ENCODE measurements at places on chromosomes 3 and 15.

DNA sequence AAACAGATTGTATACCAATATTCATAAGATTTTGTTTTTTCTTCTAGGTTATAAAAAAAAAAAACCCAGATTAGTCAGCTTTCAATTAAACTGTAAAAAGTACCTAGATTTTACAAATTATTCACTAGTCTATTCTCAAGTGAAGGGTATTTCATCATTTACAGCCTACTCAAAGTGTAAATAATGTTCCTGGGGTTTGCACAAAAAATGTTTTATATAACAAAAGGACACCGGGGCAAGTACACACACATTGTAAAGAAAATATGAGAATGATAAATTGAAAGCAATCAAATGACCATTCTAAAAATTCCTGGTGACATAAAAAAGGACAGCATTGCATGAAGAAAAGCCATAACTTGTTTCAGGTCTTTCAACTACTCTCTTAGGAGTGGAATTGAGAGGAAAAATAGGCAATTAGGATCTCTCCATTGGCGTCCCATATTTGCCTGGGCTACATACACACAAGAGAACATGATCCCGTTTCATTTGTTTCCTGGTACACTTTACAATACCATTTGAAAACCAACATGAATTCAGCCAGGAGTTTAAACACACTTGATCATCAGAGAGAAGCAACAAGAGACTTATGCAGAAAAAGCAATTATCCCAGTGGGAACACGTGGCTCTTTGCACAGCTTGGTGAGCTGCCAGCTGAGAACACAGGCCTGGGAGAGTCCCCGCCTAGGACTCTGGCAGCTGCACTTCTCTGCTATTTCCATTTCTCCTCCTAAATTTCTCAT, 1039.2 kb downstream of the ROBO1 start:
- DNase-seq, result peak; percentile 25

GRCh38 chr15:96035091-96035490, 295.4 kb upstream of the NR2F2 start:
- DNase-seq, result no peak

- DNase-seq, result no peak
Observed at GRCh38 chr15:59540654-59541053, 70.9 kb upstream of the GCNT3 start.

DNA sequence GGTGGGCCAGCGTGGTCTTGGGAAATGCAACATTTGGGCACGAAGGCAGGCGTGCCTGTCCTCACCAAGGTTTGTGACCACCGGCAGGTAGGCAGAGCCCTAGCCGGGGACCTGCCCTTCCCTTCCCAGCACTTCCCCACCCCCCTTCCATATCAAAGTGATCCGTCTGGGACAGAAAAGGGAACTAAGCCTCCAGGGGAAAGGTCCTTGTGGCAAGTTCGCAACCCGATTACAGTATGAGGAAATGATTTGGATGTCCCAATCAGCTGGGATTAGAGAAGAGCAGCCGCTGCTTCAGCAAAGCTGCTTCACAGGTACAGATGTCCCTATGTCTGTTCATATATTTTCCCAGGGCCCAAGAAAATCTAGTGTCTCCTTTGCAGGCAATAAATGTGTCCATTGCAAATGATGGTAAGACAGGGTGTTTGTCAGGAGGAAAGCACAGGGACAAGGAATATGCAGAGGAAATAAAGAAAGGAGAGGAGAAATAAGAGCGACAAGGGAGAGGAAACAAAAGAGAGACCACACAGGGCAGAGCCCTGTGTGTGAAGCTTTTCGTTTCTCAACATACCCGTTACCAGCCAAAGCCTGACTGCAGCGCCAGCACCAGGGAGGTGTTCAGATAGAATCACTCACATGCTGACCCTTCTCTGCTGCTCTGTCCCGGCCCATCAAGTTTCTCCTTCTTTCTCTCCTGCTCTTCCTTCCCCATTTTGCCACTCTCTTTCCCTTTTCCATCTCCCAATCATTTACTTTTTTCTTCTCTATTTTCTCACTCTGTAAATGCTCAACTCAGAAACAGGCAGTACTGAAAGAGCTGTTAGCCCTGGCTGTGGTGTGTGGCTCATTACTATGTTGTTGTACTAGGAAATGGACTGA, 17.4 kb upstream of the SECISBP2L start:
- no peak for DNase-seq

DNA sequence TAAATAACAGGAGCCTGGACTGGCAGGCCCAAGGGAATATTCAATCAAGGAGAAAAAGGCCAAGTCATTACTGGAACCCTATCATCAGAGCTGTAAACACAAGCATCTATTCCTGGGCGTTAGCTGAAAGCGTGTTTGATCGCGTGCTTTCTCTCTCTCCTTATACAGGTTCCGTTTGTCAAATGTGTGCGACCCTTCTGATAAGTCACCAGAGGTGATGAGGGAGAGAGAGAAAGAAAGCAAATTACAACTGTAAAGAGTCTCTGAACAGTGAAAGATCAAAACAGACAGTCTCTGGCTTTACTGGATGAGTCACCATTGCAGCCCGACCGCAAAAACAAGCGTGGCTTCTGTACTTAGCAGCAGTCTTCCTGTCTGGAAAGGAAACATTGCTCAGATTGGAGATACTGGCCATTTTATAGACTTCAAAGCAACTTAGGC, 39.5 kb upstream of the TPRG1 start:
- DNase-seq, result peak; percentile 71

GRCh38 chr3:13217736-13218540, 144.7 kb upstream of the IQSEC1 start:
- DNase-seq, result peak; percentile 90

- DNase-seq, result no peak
Observed at GRCh38 chr3:77053795-77054194, 13.9 kb downstream of the ROBO2 start.

- no peak for DNase-seq
Observed at GRCh38 chr15:77865106-77865610, 212.4 kb downstream of the TBC1D2B start.

DNA sequence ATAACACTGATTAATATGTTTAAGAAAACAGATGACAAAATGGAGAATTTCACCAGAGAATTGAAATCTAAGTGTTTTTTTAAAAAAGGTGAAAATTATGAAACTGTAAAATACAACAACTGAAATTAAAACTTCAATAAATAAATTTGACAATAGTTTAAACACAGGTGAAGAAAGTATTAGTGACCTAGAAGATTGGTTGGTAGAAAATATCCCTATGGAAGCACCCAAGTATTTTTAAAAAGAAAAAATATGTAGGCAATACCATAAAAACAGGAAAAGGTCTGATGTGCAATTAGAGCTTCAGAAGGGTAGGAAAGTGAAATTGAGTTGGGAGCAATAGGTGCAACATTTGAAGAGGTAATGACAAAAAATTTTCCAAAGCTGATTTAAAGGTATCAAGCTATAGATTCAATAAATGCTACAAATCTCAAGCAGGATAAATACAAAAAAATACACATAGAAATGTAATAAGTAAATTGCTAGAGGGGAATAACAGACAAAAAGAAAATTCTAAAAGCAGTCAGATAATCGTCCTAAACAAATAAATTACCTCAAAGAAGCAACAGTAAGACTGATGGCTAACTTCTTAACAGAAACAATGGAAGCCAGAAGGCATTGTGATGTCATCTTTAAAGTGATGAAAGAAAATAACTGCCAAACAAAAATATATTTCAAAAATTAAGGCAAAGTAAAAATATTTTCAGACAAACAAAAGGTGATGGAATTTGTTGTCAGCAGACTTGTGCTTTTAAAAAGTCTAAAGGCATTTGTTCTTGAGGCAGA, 9.5 kb upstream of the IL12A start:
- DNase-seq, result no peak

DNA sequence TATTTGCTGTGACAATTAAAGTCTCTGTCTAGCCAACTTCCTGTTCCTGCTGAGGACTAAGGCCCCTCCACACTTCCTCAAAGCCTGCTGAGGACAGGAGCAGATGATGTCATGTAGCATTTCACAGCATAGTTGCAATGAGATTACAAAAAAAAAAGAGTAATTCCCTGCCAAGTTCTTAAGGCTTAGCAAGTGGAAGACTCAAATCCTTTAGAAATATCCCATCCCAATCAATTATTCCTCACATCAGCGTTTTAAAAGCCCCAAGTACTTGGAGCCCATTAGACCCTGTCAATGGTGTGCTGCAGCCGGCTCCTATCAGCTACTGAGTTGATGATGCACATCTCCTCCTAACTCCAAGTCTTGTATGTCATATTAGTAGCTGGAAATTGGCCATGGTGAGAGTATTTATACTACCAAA, 51.7 kb downstream of the TRANK1 start:
- peak; percentile 79 for DNase-seq

- no peak for DNase-seq
Observed at GRCh38 chr3:15041950-15042349, 23.2 kb downstream of the MRPS25 start.

DNA sequence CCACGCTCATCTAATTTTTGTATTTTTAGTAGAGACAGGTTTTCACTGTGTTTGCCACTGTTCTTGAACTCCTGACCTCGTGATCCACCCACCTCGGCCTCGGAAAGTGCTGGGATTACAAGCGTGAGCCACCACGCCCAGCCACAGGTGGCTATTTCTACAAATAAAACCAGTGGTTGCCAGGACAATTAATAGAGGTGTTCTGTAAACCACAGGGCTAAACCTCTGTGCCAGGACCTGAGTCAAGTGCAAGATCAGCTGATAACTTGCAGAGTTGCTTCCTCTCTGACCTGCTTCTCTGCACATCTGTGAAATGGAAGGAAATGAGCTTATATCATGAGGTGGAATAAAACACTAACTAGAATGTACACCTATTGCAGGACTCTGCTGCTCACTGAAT, 72.8 kb downstream of the CD200R1L start:
- peak; percentile 93 for DNase-seq

- DNase-seq, result no peak
Observed at GRCh38 chr15:79608066-79608864, 176.1 kb downstream of the MINAR1 start.

DNA sequence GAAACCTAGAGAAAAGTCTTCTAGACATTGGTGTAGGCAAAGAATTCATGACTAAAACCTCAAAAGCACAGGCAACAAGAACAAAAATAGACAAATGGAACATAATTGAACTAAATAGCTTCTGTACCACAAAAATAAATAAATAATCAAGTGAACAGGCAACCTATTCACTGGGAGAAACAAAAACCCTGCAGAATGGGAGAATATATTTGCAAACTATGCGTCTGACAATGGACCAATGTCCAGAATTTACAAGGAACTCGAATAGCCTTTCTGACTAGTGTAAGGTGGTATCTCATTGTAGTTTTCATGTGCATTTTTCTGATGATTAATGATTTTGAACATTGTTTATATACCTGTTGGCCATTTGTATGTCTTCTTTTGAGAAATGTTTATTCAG, 37.0 kb upstream of the GCSAM start:
- no peak for DNase-seq

DNA sequence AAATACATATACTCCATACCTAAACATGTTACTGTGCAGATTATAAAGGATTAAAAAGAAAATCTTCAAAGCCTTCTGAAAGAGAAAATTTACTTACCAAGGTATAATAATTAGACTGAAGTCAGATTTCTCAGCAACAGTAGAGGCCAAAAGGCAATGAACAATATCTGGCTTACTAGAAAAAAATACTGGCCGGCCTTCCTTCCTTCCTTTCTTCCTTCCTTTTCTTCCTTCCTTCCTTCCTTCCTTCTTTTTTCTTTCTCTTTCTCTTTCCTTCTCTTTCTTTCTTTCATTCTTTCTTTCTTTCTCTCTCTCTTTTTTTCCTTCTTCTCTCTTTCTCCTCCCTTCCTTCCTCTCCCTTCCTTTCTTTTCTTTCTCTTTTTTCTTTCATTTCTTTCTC, 209.6 kb downstream of the KCNH8 start:
- DNase-seq, result no peak

DNA sequence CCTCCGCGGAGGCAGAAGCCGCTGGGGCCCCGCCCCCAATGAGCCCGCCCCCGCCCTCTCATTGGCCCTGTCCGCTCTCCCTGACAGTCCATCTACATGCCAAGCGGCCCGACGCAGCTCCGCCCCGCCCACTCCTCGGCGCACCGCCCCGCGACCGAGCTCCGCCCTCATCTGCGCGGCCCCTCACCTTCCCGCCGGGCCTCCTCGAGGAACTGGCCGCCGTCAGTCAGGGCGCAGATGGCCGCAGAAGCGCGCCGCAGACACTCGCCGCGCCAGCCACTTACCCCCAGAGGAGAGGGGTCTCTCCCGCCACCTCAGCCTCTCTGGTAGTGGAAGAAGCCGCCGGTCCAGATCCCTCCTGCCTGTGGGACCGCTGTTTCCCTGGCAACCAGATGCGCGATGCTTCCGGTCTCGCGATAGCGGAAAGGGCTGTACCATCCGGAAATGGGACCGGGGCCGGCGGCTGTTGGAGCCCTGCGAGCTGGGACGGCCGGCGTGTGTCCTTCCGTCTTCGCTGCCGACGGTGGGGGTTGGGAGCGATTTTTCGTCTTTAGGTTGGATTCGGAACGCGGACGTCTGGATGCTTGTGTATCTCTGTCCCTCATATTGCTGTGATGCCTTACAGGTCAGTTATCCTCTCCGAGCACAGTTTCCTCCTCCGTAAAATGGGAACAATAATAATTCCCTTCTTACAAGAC, at the start of gene FSIP1:
TSS of gene FSIP1 (minus strand) at position 401 of the 698 bp plus-strand sequence. CDS start 6,317 bp downstream, outside the sequence.
- DNase-seq, result peak; percentile 86

- DNase-seq, result peak; percentile 55
Observed at GRCh38 chr15:50315814-50316630, 39.0 kb downstream of the GABPB1 start.

GRCh38 chr3:54633444-54634121, 294.3 kb downstream of the LRTM1 start:
- DNase-seq, result no peak

DNA sequence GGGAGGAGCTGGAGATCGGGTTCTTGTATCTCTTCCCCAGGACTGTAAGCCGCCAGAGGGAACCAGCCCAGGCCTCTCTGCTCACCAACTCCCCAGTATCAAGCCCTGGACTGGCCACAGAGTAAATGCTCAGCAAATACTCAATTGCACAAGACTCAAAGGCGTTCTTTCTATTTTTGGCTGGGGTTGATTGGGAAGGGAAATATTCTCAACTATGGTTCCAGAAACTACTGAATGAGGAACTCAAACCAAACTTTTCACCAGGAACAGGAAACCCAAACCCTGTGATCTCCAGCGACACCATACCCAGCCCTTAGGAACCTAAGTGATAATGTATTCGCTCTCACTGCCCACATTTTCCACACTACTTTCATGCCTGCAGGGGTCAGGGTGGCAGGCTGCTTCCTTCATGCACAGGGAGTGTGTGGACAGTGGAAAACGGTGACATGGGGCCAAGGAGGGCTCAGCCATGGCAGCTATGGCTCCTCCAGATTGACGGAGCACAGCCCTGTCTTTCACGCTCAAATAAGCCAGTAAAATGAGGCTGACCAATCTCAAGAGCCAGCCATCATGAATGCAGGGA, 124.7 kb upstream of the RAD18 start:
- no peak for DNase-seq

- DNase-seq, result no peak
Observed at GRCh38 chr15:67915461-67916374, 75.9 kb upstream of the RNU6-1 start.

Data from bronchial epithelial cell (primary cell).